ENCODE measurements at places on chromosomes 2 and 18. TPM values are rescaled to one million over a fixed set of nuclear protein-coding genes. Genes with fewer than 3 reads are reported as not detected.
A peak's percentile ranks its signal among the peaks of the same experiment; 100 is the strongest.

The LHCGR gene
- total RNA-seq, result not detected

The UGT1A3 gene
- total RNA-seq, result not detected

The PLA2R1 gene
- total RNA-seq, result 28.3 TPM

GRCh38 chr2:219570194-219570923 is 980 bp downstream of the OBSL1 start:
- no peak for DNase-seq

DNA sequence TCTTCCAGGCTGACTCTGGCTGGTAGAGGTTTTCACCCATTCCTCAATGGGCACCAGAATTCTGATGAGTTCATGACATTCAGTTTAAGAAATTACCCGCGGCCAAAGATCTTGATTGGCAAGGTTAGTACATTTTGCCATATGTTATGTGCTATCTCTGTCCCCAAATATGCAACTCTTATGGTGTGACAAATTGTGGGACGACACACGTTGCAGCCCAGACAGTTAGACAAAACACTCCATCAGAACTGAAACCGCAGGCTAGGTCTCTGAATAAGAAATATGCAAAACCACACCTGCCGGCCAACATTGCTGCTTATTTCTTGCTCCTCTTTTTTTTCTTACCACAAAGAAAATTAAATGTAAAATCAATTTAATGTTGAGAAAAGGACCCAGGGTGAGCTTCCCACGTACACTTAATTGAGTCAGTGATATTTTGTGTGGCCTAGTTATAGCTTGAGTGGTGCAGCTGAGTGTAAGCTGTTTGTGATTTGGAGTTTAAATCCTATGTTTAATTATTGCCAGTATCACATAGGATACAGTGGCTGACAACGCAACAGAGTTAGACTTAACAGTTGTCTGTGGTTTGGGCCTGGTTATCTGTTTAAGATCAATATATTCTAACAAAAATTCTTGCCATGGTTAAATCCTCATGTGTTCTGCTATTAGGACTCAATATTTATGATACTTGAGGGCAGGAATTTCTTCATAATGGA is 35.7 kb upstream of the LTBP1 start:
- no peak for DNase-seq

GRCh38 chr2:44951714-44952113 is 10.2 kb downstream of the SIX3 start:
- DNase-seq, result no peak

- no peak for DNase-seq
These were observed 7.9 kb upstream of the CETN1 start for GRCh38 chr18:572091-572830.

- DNase-seq, result no peak
These were observed 32.2 kb downstream of the KIF1A start for GRCh38 chr2:240787521-240788472.

DNA sequence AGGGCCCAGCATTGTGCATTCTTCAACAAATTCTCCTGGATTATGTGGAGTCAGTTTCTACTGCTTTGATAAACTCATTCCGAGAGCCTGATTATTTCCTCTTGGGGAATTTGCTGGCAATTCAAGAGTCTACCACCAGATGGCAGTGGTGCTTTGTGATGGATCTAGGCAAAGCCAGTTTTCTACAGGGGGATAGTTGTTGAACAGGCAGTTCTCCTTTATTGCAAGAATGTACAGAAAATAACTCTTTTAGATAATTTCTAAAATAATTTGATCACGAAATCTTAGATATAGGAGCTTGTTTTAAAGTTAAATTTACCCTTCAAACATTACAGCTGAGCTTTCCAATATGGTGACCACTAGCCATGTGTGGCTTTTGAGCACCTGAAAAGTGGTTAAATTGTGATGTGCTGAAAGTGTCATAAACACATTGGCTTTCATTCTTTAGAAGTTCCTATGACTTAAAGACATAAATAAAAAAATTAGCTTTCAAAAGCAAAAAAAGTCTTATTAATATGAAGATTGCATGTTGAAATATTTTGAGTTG is 66.7 kb upstream of the HAAO start:
- peak; percentile 54 for DNase-seq

- no peak for DNase-seq
These were observed 39.3 kb upstream of the NRXN1 start for GRCh38 chr2:51071191-51071590.

- no peak for DNase-seq
These were observed 301.0 kb downstream of the GALR1 start for GRCh38 chr18:77550625-77551024.
